ENCODE measurements at places on chromosomes 16 and 17.
A peak's percentile ranks its signal among the peaks of the same experiment; 100 is the strongest.

GRCh38 chr16:85465328-85466303, 147.5 kb upstream of the GSE1 start:
- no peak for DNase-seq

GRCh38 chr17:14318109-14318917, 17.4 kb downstream of the HS3ST3B1 start:
- DNase-seq: no peak

GRCh38 chr17:40341808-40342503, 22.6 kb downstream of the GJD3 start:
- DNase-seq: peak; percentile 87

GRCh38 chr17:75736173-75736835, 15.0 kb downstream of the ITGB4 start:
- no peak for DNase-seq

DNA sequence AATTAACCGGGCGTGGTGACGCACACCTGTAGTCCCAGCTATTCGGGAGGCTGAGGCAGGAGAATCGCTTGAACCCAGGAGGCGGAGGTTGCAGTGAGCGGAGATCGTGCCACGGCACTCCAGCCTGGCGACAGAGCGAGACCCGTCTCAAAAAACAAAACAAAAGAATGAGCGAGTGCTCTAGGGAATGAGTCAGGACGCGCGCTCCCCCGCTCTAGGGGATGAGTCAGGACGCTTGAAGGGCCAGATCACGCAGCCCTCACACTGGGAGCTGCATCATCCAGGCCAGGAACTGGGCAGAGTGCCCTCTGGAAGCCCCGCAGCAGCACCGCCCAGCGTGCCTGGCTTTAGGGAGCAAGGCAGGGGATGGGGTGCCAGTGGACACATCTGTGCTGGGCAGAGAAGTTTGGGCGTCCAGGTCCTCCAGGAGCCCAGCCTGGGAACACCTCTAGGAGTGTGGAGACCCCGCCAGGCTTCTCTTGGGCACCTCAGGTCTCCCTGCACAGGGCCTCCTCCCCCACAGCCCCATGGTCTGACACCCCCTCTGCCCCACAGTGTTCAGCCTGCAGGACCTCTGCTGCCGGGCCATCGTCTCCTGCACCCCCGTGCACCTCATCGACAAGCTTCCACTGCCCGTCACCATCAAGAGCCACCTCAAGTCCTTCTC, 3.9 kb upstream of the WFIKKN1 start:
- DNase-seq: no peak

GRCh38 chr17:38575781-38576180, 30.0 kb downstream of the SRCIN1 start:
- DNase-seq: no peak

GRCh38 chr17:77188084-77189066, 47.6 kb downstream of the SEC14L1 start:
- no peak for DNase-seq

DNA sequence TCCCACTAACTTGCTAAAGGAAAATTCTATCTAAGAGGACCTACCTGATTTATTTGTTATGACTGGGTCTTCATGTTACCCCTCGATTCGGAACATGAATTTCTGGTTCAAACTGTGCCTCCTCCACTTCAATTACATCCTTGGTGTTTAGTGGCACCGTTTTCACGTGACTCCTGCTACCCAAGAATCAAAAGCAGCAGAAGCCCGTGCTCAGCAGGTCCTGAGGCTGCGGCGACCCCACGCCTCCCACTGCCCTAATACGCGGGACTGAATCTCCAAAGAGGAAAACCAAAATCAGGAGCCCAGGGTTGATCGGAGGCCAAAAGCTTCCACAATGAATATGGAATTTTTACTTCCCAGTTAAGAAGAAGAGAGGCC, 94.0 kb upstream of the METRNL start:
- DNase-seq: no peak

- peak; percentile 95 for DNase-seq
These were observed 8.7 kb downstream of the THRA start for GRCh38 chr17:40071313-40072039.

DNA sequence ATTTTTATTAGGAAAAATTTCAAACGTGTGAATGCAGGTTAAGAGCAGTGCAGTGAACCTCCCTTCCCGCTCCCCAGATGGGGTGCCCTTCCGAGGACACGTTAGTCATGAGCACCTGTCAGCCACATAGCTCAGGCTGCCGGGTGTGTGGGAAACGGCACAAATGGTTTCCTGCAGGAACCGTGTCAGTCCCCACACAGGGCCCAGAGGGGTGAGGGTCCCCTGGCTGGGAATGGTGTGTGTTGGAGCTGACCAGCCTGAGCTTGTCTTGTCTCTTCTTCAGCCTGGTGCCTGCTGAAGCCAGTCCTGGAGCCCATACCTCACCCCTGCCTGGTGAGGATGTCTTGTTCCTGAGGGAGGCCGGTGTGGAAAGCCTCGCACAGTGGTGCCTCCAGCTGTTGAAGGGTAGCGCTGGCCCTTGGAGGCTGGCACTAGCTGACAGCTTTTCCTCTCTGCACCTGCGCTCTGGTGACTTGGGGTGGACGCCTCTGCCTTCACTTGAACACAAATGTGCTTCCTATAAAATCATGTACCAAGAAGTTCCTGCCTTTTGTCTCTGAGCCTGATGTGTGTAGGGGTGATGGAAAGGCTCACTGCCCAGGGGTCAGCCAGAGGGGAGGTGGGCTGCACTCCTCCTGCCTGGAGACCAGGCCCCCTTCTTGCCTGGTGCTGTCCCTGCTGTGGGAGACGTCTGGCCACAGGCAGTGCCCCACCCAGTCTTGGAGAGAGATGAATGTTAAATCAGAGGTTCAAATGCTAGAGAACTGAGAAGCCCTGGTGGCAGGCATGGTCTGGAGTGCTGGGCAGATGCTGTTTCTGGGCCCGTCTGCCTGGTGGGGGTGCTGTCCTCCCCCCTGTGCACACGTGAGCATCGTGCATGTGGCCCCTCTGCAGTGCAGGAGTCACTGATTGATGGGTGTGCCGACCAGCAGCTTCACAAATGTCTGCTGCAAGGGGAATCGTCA, 102.6 kb upstream of the ZNF750 start:
- DNase-seq: no peak

DNA sequence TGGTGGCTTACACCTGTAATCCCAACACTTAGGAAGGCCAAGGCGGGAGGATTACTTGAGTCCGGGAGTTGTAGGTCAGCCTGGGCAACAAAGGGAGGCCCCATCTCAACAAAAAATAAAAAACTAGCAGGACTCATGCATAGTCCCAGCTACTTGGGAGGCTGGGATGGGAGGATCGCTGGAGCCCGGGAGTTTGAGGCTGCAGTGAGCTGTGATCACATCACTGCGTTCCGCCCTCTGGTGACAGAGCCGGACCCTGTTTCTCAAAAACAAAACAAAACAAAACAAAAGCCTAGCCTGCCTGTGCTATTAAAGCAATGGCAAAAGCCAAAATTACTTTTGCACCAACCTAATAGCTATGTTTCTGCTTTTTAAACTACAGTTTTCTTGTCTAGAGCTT, 1.5 kb downstream of the FCSK start:
- DNase-seq: no peak

All from mucosa of descending colon (tissue), 3 donors.